Esophagus mucosa (tissue), 1 donor: ENCODE measurements at places on chromosomes 3 and 15. TPM values are rescaled to one million over a fixed set of nuclear protein-coding genes. Genes with fewer than 3 reads are reported as not detected.
A peak's percentile ranks its signal among the peaks of the same experiment; 100 is the strongest.

SKOR1 gene
- 0.08 TPM for total RNA-seq

GRCh38 chr15:88323976-88324740, 67.6 kb upstream of the NTRK3 start:
- no peak for ATAC-seq

GRCh38 chr15:71899674-71900073, 89.3 kb downstream of the NR2E3 start:
- ATAC-seq: no peak

- ATAC-seq: no peak
These were observed 618.8 kb upstream of the GRM7 start for GRCh38 chr3:6242104-6242503.

DNA sequence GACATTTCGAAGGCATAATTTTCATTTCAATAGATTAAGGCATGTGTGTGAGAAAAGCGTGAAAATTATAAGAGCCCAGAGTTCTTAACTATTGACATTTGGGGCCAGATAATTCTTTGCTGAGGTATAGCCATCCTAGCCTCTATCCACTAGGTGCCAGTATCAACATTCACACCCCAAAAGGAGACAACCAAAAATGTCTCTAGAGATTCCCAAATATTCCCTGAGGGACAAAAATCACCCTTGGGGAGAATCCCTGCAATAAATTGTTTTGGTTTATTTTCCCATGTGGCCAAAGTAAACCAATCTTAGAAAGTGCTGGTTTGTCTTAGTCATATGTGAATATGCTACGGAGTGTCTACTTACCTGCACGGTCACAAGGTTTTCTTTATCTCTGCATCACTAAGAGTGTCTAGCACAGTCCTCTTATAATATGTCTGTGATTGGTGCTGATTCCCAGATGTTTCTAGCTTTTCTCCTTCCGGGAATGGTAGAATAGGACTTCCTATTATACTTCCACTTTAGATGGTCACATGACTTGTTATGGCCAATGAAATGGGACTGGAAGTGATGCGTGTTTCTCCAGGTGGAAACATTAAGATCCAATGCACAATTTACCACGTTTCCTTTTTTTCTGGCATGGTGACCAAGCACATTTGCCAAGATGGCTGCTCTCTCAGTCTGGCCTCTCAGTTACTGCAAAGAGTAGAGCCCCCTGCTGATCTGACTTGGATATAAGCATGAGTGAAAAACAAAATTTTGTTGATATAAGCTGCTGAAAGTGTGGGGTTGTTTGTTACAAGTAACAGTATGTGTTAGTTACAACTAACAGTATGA, 8.0 kb upstream of the KBTBD8 start:
- no peak for ATAC-seq

DNA sequence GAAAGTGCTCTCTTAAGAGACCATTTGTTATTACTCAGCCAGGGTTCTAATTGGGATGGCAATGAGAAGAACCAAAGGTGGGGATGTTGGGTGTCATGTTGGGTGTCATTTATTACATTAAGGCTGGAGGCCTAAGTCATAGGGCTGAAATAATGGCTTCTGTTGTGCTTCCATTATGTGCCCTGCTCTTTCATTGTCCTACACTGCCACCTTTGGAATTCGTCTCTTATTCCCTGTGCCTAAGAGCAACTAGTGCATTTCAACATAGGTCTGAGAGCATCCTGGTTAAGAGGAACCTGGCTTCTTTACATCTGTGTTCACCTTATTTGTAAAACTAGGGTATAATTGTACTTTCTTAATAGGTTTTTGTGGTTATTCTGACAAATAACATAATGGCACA, 32.2 kb downstream of the RIOX2 start:
- ATAC-seq: no peak

GRCh38 chr3:148381051-148381450, 316.7 kb upstream of the AGTR1 start:
- no peak for ATAC-seq

DNA sequence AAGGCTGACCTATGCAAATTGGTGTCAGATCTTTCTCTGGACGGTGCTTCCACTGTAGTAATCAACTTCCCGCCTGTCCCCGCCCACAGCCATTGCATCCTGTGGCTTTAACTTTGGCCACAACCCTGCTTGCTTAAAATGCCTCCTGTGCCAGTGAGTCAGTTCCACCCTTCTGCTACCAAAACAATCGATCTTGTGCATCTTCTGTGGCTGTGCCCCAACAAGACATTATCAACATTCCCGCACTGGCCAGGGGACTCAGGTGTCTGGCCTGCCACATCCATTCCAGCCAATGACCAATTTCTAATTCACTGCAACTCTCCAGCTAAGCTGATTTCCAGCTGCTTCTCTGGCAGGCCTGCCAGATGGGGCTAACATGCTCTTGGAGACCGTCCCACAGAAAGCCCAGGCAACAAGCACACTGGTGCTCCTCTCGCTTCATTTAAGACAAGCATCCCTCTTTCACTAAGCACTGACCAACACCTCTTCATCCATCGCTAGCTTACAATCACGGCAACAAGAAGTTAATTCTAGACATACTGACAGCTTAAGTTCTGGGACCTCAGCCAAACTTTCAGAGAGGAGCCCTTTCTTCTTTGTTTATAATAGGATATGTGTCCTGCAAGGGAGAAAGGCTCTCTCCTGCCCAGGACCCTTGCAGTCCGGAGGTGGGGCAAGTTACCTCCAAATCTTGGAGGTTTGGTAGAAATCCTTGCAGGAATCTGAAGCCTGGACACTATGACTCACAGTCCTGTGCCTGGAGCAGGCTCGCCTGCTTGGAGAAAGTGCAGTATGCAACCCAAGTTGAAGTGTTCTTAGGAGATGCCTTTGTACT, 6.7 kb downstream of the CA12 start:
- ATAC-seq: peak; percentile 12

GRCh38 chr3:29275309-29275708, 5.6 kb upstream of the RBMS3 start:
- no peak for ATAC-seq

GP5 gene
- 0.08 TPM for total RNA-seq

GRCh38 chr3:64222501-64223111, 2.7 kb downstream of the PRICKLE2 start:
- no peak for ATAC-seq

DNA sequence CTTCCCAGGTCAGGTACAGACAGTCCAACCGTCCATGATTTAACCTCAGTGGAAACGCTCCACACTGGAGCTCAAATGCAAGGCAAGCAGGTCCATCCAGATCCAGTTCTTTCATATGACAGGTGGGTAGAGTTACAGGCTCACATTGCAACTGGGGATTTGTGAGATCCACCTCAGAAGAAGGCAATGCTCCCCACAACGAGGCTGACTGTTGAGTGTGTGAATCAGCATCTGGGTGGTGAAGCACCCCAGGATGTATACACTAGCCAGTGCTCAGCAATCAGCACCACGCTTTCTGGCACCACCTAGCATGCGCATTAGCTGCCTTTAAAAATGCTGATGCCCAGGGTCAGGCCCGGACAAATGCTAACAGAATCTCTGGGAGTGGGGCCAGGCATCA, 343.5 kb upstream of the ICE2 start:
- ATAC-seq: no peak

XCR1 gene
- 0.04 TPM for total RNA-seq

GRCh38 chr3:195096053-195096452, 174.9 kb downstream of the XXYLT1 start:
- no peak for ATAC-seq

CHL1 gene
- total RNA-seq: 10.0 TPM

DNA sequence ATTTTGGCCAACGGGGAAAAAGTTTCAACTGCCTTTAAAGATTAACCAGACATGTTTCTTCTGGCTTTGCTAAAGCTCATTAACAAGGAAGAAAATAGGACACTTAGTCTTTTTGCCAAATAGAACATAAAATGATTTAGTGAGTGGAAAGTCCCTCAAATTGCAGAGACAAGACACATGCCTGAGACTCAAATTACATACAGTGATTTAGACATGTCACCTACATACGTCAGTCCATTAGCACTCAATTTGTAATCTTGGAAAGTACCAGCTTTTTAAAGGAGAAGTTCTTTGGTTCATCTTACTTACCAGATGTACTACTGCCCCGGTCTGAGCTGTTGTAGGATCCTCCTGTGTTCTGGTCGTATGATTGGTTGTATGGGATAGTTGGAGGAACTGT, 1134.2 kb downstream of the ROBO1 start:
- peak; percentile 39 for ATAC-seq

DNA sequence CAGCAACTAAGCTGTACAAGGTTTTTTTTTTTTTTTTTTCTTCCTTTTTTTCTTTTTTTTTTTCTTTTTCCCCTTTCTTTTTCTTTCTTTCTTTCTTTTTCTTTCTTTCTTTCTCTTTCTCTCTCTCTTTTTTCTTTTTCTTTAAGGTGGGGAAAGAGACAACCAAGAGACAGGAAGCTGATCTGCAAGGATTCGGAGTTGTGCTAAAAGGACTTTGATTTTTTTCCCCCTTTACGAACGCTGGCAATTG, 148 bp downstream of the RBMS3 start:
- no peak for ATAC-seq

DNA sequence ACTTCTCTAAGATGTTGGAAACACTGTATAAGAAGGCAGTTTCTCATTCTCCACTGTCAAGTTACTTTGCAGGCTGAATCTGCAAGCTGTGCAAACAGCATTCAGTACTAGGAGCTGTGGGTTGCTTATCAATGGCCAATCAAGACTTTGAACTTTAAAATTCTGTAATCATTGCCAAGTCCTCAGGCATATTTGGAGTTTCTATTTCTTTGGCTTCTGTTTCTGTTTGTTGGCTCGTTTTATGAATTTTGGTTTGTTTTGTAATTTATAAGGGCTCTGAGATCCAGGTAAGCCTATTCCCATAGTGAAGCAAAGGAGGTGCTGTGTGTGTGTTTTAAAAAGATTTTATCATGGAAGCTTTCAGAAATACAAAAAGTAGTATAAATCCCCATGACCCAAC, 32.1 kb downstream of the TLNRD1 start:
- no peak for ATAC-seq

EPB42 gene
- total RNA-seq: not detected

GRCh38 chr3:22660606-22661005, 542.5 kb upstream of the UBE2E2 start:
- ATAC-seq: no peak
